ENCODE measurements at places on chromosomes 11 and 22. TPM values are rescaled to one million over a fixed set of nuclear protein-coding genes. Genes with fewer than 3 reads are reported as not detected.

GRCh38 chr22:39238561-39238960, 6.2 kb downstream of the PDGFB start:
- DNase-seq = no peak

GRCh38 chr11:27187075-27187847, 146.6 kb downstream of the BBOX1 start:
- DNase-seq = no peak

GAS2 gene
- total RNA-seq = 3.4 TPM

TXNRD2 gene
- 34.2 TPM for total RNA-seq

- no peak for DNase-seq
These were observed 48.4 kb upstream of the HEPHL1 start for GRCh38 chr11:93972790-93973189.

All from CD4-positive, alpha-beta memory T cell (primary cell).